T-helper 17 cell (primary cell): ENCODE measurements at places on chromosomes 2 and 18. TPM values are rescaled to one million over a fixed set of nuclear protein-coding genes. Genes with fewer than 3 reads are reported as not detected.

DNA sequence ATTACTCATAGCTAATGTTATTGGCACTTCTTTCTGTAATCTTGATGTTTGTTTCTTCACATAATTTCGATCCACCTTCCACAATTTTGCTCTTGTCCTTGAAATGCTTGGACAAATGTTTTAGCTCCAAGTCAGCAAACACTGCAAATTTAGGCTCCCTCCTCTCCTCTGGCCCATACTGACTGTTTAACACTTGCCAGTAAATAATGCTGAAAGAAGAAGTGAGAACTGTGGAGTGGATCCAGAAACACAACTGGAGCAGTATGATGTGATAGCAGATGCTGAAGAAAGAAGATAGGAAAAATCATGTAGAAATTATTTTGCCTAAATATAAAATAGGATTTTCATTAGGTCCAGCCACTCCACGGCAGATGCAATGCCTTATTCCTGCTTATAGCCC is 415.0 kb upstream of the GYPC start:
- no peak for DNase-seq
- no peak overlapping the region for H3K4me3 ChIP-seq
- no peaks in the 10 kb centered on the region for H3K36me3 ChIP-seq

GRCh38 chr2:216082117-216082711 is 495 bp downstream of the TMEM169 start:
- peaks cover 2% of the 10 kb centered on the region for H3K36me3 ChIP-seq
- H3K27me3 ChIP-seq, result no peaks in the 10 kb centered on the region
- peak overlapping the region; percentile 98 for H3K27ac ChIP-seq

The HOXD9 gene
- not detected for total RNA-seq

- no peaks in the 10 kb centered on the region for H3K36me3 ChIP-seq
- H3K27ac ChIP-seq, result no peak overlapping the region
- no peaks in the 10 kb centered on the region for H3K4me1 ChIP-seq
- DNase-seq, result no peak
Measured at GRCh38 chr2:21793461-21793860, 669.7 kb downstream of the TDRD15 start.

The MEIS1 gene
- 13.4 TPM for total RNA-seq

The RGPD4 gene
- total RNA-seq, result 0.39 TPM

- H3K27ac ChIP-seq, result no peak overlapping the region
- no peak overlapping the region for H3K4me3 ChIP-seq
- H3K27me3 ChIP-seq, result peaks cover 6% of the 10 kb centered on the region
- peaks cover 11% of the 10 kb centered on the region for H3K4me1 ChIP-seq
- no peak for DNase-seq
Measured at GRCh38 chr2:27006602-27007415, 26.0 kb upstream of the TMEM214 start.

The ASB3 gene
- 29.1 TPM for total RNA-seq

DNA sequence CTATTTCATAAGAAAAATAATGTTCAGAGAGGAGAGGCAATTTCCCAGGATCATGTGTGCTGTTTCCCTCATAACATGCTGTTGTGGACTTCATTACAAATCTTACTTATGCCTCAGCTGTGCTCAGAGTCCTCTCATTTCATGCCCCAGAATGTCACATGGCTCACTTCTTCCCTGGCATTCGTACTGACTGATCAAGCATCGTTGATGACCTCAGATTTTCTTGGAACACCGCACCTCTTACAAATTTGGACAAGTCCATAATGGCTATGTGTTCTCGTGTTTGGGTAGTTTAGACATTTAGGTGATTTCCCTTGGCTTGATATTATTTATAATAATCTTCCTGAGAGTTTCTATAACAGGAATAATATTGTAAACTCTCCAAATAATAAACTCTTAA is 32.9 kb downstream of the SERPINB7 start:
- H3K4me3 ChIP-seq, result no peak overlapping the region
- no peak overlapping the region for H3K27ac ChIP-seq
- no peaks in the 10 kb centered on the region for H3K4me1 ChIP-seq
- H3K36me3 ChIP-seq, result no peaks in the 10 kb centered on the region

DNA sequence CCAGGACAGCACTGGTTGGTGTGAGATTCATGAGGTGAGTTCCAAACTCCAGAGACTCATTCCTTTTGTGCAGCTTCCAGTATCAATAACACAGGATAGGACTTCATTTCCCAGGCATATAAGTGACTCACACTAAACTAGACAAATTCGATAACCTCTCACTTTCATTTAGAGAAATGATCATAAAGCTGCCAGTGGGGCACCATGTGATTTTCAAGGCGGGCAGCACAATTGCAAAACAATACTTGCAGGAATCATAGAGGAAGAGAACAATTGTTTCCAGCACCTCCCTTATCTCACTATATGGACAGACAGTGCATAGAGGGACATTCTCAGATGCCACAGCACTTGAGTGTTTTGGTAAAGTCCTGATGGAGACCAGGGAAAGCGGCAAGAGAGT is 31.3 kb upstream of the DNAH7 start:
- H3K27me3 ChIP-seq, result no peaks in the 10 kb centered on the region
- H3K36me3 ChIP-seq, result peaks cover 2% of the 10 kb centered on the region
- H3K4me1 ChIP-seq, result peaks cover 14% of the 10 kb centered on the region
- H3K27ac ChIP-seq, result no peak overlapping the region
- no peak for DNase-seq

The C2orf78 gene
- not detected for total RNA-seq

- H3K27me3 ChIP-seq, result peaks cover 22% of the 10 kb centered on the region
- no peak for DNase-seq
- H3K36me3 ChIP-seq, result peaks cover 4% of the 10 kb centered on the region
Measured at GRCh38 chr2:239472235-239472775, 71.5 kb upstream of the HDAC4 start.

GRCh38 chr2:227423656-227424499 is 36.1 kb upstream of the SCYGR1 start:
- no peak overlapping the region for H3K4me3 ChIP-seq
- no peaks in the 10 kb centered on the region for H3K4me1 ChIP-seq
- H3K27ac ChIP-seq, result no peak overlapping the region
- DNase-seq, result no peak

DNA sequence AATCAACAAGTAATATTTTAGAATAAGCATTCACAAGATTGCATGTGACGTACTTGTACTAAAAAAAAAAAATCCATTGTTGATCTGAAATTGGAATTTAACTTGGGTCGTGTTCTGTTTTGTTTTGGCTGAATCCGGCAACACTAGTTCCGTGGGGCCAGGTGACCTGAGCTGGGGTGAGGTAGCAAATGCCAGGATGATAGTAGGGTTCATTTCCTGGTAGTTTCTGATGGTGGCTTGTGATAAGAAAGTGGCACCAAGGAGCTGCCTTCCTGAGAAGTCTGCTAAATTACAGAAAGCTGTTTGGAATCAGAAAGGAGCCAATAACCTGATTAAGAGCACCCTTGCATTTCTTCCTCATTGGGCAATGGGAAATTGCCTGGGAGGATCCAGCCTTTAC is 126.4 kb upstream of the DLX2 start:
- H3K36me3 ChIP-seq, result peaks cover 1% of the 10 kb centered on the region
- no peak for DNase-seq
- peak overlapping the region; percentile 19 for H3K27ac ChIP-seq
- H3K27me3 ChIP-seq, result peaks cover 5% of the 10 kb centered on the region
- peak overlapping the region; percentile 6 for H3K4me3 ChIP-seq
- peaks cover 48% of the 10 kb centered on the region for H3K4me1 ChIP-seq

The RAB17 gene
- total RNA-seq, result not detected

- no peaks in the 10 kb centered on the region for H3K27me3 ChIP-seq
- H3K4me3 ChIP-seq, result no peak within 1 kb of the TSS
- peaks cover 5% of the 10 kb centered on the region for H3K36me3 ChIP-seq
- no peak within 1 kb of the TSS for H3K27ac ChIP-seq
- no peak for DNase-seq
Measured at GRCh38 chr2:201357221-201357620, at the start of gene FLACC1. Gene FLACC1, minus strand, starts transcription at chr2:201357345. Its CDS starts 5,941 bp downstream, at chr2:201351404.

- H3K27ac ChIP-seq, result no peak overlapping the region
- H3K27me3 ChIP-seq, result no peaks in the 10 kb centered on the region
- DNase-seq, result no peak
- H3K4me1 ChIP-seq, result no peaks in the 10 kb centered on the region
Measured at GRCh38 chr2:4144731-4145130, 441.4 kb downstream of the DCDC2C start.

GRCh38 chr2:241037498-241037897 is 39.1 kb downstream of the SNED1 start:
- peaks cover 19% of the 10 kb centered on the region for H3K4me1 ChIP-seq
- no peaks in the 10 kb centered on the region for H3K27me3 ChIP-seq
- peak overlapping the region; percentile 88 for H3K27ac ChIP-seq
- DNase-seq, result no peak
